Activated T-helper 1 cell treated with anti-CD3 and anti-CD28 coated beads, Interleukin-12 subunit alpha, Interleukin-12 subunit beta, Interleukin-2, Interleukin-4 antibody, amounts not matched to agents 30 ng/mL and 10 ng/mL and 1 ng/mL, durations not matched to agents 14 hours and 24 hours and 36 hours (primary cell): ENCODE measurements at places on chromosomes 7 and 10.

GRCh38 chr10:30963992-30964930, 67.4 kb downstream of the ZNF438 start:
- no peak for DNase-seq

DNA sequence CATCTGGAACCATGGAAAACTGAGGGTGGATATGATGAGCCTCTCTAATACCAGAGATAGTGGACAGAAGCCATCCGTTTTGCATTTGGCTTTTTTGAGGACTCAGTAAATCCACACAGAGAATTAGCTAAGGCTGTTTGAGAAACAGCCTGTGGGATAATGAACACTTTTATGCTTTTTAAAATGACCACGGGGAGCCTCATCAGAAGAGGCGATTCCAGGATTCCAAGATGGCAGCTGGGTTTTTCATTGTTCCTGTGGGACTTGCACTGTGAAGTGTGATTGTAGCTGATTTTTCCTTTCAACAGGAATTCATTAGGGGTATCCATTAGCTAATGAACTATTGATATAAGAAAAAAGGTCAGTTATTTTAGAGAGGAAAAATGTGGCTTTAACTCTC, 353.2 kb downstream of the AUTS2 start:
- no peak for DNase-seq

DNA sequence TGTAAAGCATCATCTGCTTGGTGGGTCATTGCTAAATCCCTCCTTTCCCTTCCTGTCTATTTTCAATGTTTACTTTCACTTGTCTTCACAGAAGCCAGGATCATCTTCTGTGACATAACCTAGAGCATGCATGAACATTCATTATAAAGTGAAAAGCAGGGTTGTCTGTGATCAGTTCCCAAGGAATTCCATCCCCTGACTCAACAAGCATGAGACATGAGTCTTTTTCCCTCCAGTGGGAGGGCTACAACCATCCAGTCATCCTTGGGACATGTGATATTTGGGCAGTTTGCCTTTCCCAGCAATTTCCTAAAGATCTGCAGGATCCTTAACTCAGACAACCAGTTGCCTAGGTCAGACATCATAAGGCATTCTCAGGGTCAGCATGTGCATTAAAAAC, 166.3 kb upstream of the TMEM196 start:
- no peak for DNase-seq

DNA sequence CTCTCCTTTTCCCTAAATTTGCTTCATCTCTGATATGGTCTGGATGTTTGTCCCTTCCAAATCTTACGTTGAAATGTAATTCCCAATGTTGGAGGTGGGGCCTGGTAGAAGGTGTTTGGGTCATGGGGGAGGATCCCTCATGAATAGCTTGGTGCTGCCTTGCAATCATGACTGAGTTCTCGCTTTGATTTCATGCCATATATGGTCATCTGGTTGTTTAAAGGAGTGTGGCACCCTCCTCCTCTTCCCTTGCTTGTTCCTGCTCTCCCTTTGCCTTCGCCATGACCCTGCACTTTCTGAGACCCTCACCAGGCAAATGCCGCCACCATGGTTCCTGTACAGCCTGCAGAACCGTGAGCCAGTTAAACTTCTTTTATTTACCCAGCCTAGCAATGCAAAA, 14.5 kb downstream of the NOBOX start:
- DNase-seq: no peak

- DNase-seq: no peak
These were observed 98.6 kb upstream of the KCTD7 start for GRCh38 chr7:66529883-66530610.
